Caki2 (cell line): ENCODE measurements at places on chromosomes 3 and 15. TPM values are rescaled to one million over a fixed set of nuclear protein-coding genes. Genes with fewer than 3 reads are reported as not detected.

- DNase-seq: no peak
These were observed 169.3 kb downstream of the GREM1 start for GRCh38 chr15:32887090-32887489.

Gene CFAP20DC
- total RNA-seq: 8.3 and 17.8 TPM in 2 replicates

DNA sequence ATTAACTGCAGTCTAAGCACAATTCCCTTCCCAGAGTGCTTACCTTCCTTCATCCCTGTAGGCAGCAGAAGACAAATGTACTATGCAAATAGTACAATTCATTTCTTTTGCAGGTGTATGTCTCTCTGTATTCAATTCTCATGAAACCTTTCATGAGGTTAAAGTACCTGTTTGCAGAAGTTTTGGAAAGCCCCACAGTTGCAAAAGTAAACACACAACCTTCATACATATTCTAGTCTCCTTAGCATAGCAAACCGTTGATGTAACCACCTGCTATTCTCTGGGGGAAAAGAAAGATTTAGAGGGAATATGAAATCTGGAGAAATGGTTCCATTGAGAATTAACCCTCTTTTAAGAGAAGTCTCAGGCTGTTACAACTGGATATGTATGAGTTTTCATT, 200.3 kb upstream of the SUCLG2 start:
- DNase-seq: no peak

Gene PLEKHO2
- total RNA-seq: 4.1 and 10.4 TPM in 2 replicates

Gene CAMK2N2
- total RNA-seq: not detected in 2 replicates

- peak; percentile 28 for DNase-seq
These were observed 252.4 kb upstream of the HES1 start for GRCh38 chr3:193883551-193883950.

- no peak for DNase-seq
These were observed 518.6 kb downstream of the GBE1 start for GRCh38 chr3:81242871-81243270.

- DNase-seq: no peak
These were observed 21.9 kb upstream of the SEC13 start for GRCh38 chr3:10342781-10343180.
